Stimulated activated CD8-positive, alpha-beta memory T cell treated with anti-CD3 and anti-CD28 coated beads, Interleukin-2, amount 100 ng/mL, for 1 hour (primary cell): ENCODE measurements at places on chromosomes 4 and X.

- DNase-seq = no peak
These were observed 22.6 kb downstream of the HAUS3 start for GRCh38 chr4:2219233-2219760.

DNA sequence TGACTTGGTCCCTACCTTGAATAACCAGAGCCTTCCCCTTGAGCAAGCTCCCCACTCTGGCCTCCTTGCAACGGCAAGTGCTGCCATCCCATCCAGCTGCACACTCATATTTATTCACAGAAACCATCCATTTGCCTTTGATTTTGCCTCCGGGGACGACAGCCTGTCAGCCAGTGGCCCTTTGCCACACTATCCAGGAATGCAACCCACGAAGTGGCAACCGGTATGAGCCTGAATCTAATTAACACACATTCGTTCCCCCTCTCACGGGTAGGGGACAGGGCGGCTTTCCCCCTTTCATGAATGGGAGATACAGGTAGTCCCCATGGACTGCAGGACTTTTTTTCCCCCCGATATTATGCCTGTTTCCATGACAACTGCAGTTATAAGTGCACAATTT, 15.5 kb downstream of the CRMP1 start:
- no peak for DNase-seq

DNA sequence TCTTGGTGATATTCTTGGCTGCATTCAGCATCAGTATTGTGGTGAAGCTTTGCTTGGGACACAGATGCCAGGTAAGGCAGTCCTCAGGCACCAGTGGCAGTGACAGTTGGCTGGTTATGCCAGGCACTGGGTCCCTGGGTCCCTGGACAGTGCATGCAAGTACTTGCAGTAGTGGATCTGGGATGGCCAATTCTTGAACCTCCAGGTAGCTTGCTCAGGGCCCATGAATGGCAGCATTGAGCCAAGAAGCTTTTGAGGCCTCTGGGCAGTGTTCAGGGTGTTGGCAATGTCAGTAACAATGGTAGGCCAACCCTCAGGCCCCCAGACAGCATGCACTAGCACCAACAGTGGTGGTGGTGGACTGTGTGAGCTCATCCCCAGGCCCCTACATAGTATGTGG, 106.8 kb upstream of the ANXA10 start:
- DNase-seq = no peak

- DNase-seq = no peak
These were observed 235.2 kb upstream of the HDX start for GRCh38 chrX:84737471-84737871.

GRCh38 chr4:40969501-40969900, 219.7 kb downstream of the NSUN7 start:
- DNase-seq = no peak

GRCh38 chr4:46123913-46124755, at the start of gene GABRG1:
TSS of gene GABRG1 (minus strand) at chr4:46124054. CDS start at chr4:46123913, 141 bp downstream.
- DNase-seq = no peak

DNA sequence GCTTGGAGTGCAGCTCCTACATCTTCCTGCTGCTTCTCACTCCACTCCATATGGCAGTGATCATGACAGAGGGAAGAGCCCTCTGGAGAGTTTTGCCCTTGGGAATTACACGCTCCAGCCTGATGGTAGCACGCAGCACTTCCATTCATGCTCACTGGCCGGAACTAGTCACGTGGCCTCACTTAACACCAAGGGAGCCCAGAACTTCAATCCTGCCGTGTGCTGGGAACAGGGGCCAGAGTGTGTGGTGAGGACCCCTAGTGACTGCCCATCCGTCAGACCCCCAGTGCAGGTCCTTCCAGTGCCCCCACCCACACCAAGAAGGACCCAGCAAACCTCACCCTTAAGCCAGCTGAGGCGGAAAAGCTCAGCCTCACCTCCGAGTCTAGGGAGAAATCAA, 230.7 kb downstream of the EVC2 start:
- no peak for DNase-seq

DNA sequence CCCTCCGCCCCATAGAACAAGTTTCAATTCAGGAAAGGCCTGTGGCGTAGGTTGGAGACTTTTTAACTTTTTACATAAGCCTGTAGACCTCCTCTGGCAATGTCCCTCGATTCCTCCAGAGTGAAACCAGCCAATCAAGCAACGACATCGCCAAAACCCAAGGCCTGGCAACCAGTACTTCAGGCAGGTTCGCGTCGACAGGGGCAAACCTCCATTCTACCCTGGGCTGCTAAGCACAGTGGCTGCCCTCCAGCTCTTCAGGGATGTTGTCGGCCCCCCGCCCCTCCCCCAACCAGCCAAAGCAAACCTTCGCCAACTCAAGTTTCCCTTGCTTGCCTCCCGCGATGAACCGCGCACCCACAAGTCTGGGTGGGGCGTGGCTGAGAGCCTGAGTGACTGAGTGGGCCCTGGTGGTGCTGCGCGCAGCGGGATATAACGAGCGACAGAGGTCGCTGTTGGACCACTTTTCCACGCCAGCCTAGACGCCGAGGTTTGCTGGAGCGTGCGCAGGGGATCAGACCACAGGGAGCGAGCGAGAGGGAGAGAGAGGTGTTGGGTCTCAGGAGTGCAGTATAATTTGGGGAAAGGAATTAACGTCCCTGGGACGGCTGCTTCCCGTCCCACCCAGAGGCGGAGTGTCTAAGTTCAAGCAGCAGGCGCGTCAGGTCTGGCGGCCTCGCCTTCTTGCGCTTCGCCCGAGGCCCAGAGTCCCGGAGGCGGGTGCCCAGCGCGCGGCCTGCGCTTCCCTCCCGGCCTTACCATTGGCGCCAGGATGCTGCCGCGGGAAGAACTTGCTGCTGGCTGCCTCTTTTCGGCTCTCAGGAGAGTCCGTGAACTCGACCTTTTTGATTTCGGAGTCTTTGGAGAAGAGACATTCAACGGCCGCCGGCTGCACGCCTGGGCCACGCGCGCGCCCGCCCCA, 9.0 kb upstream of the PITX2 start:
- no peak for DNase-seq

DNA sequence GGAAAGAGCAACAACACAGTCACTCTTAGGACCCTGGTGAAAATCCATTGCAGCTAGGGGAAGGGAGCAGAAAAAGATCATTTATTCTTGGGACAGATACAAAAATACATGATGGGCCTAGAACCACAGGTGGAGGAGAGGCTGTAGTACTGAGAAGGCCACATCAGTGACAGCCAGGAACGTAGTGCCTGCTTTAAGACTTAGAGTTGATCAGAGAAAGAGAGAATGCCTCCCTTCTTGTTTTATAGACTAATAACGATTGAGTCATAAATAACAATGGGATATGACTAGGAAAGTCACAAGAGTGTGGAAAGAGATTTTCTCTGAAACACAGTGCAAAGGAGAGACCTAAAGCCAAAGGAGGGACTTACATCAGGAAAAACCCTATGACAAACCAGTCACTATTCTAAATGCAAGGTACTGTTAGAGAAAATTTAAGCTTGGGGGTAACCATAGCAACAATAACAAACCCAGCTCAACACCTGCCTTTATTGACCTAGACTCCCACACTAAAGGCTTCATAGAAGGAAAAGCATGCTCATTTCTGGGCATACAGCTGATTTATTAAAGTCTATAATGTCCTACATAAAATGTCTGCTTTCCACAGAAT, 1015.0 kb upstream of the GRID2 start:
- DNase-seq = no peak

DNA sequence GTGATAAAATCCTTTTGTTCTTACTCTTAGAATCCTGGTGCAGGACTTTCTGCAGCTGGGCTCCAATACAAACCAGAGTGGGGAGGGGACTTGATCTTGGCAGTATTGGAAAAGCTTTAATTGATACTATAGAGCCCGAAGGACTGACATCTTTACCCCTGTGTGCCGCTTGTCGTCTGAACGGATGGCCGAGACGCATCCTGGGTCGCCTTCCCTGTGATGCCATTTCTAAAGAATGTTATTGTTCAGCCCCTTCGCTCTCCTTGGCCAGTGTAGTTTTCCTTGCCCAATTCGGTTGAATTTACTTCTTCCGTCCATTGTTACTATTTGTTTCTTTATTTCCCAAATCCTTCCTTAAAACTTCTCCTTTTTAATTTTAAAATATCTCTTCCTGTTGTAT, 80.9 kb downstream of the CLDN34 start:
- no peak for DNase-seq

- DNase-seq = no peak
These were observed 9.1 kb downstream of the SLC7A3 start for GRCh38 chrX:70921709-70922352.

DNA sequence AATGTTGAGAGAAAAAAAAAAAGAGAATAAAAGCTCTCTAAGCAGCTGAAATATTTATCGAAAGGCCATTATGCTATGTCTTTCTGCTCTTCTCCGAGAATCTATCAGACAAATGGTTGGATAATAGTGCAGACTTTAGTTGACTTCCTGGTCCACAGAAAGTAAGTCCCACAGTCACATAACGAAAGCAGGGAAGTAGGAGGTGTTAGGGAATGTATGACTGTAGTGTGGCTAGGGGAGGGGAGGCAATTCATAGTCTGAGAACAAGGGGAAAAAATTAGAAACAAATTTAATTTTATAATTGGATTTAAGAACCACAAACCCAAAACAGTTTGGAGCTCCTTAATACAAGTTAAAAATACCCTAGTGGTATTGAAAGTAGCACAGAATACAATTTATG, 79.7 kb upstream of the VEGFC start:
- DNase-seq = no peak

DNA sequence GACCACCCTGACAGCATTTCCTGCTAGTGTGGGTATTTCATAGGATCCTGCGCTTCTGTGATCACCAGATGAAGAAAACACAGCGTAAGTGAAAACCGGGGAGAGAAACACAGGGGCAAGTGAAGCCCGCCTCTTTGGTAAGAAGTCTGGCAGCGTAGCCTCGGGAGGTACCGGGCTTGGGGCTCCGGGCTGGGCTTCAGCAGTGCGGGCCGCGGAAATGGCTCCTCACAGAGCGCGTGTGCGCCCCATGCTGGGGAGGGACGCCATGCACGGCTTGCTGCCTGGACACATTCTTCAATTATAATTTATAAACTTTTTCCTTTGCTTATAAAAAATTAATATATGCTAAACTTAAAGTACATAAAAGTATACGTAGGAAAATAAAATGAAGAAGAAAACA, 151.5 kb downstream of the AFAP1 start:
- DNase-seq = no peak

- no peak for DNase-seq
These were observed 287.6 kb downstream of the PAPSS1 start for GRCh38 chr4:107432451-107432850.

DNA sequence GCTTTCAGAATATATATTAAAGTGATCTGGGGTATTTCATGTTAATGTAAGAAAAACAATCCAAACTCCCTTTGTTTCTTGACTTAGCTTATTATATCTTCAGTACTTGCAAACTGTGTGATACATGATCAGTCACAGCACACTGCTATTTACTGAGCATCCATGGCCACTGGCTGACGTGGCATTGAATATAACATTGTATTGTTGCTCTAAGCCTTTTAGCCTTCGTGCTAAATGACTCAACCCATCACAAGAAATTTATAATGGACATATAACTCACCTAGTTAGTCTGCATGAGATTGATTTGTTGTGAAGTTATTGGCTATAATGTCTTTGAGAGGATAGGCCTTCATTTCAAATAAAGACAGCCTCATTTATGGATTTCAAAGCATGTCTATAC, 642.6 kb downstream of the IL1RAPL1 start:
- DNase-seq = no peak

DNA sequence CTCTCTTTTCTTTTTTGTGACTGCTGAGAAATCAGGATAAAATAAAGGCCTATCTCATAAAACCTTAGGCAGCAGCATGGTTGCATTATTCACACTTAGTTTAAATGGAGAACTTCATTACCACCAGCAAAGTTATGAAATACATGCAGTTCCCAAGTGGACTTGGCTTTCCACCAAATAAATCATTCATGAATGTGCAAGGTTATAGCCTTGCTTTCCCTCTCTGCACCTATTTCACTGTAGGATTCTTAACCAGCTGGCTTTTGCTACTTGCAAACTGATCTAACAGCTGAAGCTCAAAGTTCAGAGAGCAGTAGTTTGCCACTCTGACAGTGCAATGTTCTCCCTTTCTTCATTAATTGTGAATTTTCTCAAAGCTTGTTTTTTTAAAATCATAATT, 140.1 kb upstream of the SMIM31 start:
- DNase-seq = no peak

DNA sequence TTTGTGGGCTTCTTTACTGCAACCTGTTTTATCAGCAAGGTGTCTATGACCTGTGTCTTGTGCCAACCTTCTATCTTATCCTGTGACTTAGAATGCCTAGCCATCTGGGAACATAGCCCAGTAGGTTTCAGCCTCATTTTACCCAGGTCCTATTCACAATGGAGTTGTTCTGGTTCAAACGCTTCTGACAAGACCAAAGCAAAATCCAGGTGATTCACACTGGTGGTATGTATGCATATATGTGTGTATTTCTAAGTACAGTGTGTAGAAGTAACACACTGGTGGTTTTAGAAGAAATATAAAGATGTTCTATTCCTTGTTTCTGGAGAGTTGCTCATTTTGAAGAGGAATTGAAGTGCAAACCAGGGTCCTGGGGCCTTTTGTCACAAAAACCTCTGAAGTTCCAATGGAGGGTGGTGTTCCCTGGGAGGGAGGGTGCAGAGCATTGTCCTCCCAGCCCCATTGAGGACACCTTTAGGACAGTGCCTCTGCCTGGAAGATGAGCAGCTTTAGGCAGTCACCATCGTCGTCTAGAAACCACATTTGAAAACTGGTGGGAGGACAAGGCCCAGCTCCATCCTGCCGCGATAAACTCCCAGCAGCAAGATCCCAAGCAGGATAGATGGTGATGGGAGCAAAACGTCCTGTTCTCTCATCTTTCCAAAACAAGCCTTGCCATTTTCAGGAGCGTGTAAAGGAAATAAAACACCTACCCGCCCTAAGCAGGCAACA, 191.4 kb downstream of the TSPAN5 start:
- DNase-seq = no peak

- no peak for DNase-seq
These were observed 329.5 kb downstream of the GRIA2 start for GRCh38 chr4:157550028-157550427.

DNA sequence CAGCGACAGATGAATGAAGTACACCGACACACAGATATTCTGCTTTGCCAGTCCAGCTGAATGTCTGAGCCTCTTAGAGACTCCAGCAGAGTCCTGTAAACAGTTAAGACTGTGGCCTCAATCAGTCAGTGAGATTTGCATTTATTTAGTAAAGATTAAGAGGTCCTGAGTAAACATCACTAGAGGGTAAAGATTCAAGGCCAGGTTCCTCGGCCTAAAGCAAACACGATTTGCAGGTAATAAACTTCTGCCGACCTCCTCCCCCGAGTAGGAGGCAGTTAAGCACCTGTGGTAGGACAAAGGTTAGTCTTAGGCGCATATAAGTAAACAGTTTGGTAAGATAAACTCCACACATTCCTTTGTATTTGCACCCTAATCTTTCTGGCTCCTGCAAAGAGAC, 99.6 kb downstream of the CFAP47 start:
- no peak for DNase-seq

- no peak for DNase-seq
These were observed 937.1 kb downstream of the CCSER1 start for GRCh38 chr4:91064157-91064853.

- DNase-seq = no peak
These were observed 286.8 kb upstream of the FSTL5 start for GRCh38 chr4:162450531-162451035.

GRCh38 chr4:66357316-66357715, 687.0 kb upstream of the EPHA5 start:
- no peak for DNase-seq
